ENCODE measurements at places on chromosomes 7 and 10. TPM values are rescaled to one million over a fixed set of nuclear protein-coding genes. Genes with fewer than 3 reads are reported as not detected.

GRCh38 chr10:62819141-62819920 is 3.2 kb upstream of the EGR2 start:
- no peak for DNase-seq

DNA sequence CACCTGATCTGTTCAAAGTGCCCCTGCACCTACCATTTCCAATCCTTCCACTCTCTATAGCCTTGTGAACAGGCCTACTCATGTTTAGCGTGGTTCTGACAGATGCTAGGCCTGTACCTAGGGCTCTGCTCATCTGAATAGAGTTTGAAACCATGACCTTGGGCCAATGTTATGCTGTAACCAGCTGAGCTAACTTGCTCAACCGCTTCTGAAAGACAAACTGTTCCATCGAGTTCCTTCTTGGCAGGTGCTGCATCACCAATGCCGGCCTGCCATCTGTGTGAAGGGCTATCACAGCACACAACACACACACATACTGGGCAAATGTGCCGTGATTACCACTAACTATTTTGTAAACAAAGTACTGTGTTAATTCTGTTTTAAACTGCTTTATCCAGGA is 419.0 kb upstream of the GALNT17 start:
- DNase-seq: peak; percentile 26

Gene ADGRA1
- total RNA-seq: 0.12 TPM

GRCh38 chr10:14306190-14306589 is 24.5 kb downstream of the FRMD4A start:
- no peak for DNase-seq

Gene LRIT1
- not detected for total RNA-seq

Gene WDR86
- total RNA-seq: 0.69 TPM

- DNase-seq: no peak
Measured at GRCh38 chr7:114986190-114987180, 64.6 kb downstream of the MDFIC start.

Gene TMEM60
- 8.6 TPM for total RNA-seq

Gene NKX1-2
- total RNA-seq: not detected

Gene PPP1R9A
- total RNA-seq: 32.4 TPM

GRCh38 chr10:72272689-72273409 is 875 bp upstream of the DDIT4 start:
- DNase-seq: peak; percentile 88

Gene PNLIPRP3
- total RNA-seq: not detected

DNA sequence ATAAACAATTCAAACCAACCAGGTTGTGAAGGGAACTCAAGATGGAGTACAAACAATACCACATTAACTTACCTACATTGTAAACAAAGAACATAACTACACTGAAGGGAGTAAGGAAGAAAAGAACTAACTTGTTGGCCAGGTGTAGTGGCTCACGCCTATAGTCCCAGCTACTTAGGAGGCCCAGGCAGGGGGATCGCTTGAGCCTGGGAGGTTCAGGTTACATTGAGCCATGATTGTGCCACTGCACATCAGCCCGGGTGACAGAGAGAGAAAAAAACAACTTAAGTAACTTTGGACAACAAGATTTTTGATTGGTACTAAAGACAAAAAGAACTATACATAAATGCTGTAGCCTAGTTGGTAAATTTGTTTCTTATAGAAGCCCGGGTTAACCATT is 68.8 kb downstream of the TRIL start:
- no peak for DNase-seq

Gene SPAM1
- not detected for total RNA-seq

DNA sequence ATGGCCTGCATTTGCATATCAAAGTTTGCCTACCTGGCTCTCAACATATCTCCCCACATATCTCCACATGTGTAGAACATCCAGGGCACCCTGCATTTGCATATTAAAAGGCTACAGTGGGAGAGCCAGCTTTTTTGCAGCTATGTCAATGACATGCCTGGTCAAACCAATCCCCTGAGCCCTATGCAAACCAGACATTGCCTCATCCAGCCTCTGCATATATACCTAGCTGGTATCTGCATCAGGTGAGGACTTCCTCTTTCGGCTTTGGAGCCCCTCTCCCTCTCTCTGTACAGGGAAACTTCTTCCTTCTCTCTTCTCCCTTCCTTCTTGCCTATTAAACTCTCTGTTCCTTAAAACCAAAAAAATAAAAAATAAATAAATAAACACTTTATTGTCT is 142.7 kb upstream of the STEAP4 start:
- no peak for DNase-seq

DNA sequence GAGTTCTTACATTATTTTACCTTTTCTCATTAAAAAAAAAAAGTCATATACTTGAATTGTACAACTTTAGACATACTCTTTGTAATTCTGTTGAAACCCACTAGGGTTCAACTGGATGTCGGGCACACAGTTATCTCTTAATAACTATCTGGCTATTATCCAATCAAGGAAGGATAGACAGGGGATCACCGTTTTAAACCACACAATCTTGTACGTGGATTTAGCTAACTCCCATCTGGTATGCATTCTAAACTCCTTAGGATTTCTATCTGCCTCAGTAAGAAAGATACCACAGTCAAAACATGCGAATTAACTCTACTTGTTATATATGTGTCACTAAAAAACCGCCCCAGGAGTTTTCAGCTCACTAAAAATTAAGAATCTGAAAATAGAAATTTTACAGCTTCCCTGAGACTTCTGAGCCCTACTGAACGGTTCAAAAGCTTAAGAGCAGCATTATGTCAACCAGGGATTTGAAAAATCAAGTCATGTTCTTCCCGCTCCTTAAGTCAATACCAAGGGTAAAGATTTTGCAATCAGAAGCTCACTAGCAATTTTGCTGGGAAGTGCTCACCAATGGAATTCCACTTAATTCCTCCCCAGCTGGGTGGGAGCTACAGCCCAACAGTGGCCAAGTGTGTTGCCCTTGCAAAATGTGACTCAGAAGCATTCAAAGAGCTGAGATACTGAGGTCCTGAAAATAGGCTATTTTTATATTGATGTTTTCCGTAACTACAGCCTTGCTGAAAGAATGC is 267.0 kb downstream of the FRMD4A start:
- DNase-seq: no peak

DNA sequence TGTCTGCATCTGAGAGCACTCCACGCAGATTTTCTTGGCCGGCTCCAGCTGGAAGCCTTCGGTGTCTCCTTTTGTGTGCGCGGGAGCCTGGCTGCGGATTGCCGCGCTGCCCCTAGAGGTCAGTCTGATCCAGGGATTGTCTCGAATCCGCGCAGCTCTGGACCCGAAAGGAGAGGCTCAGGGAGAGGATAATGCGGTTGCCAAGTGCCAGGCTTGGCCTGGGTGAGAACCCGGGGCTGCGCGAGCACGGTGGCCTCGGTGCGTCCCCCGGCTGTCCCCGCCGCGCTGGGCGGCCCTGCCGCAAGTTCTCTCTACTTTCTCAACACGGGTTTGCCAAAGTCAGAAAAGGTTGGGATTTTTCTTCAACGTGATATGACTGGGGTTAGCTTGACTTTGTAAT is 140.9 kb downstream of the ADCYAP1R1 start:
- DNase-seq: peak; percentile 25

DNA sequence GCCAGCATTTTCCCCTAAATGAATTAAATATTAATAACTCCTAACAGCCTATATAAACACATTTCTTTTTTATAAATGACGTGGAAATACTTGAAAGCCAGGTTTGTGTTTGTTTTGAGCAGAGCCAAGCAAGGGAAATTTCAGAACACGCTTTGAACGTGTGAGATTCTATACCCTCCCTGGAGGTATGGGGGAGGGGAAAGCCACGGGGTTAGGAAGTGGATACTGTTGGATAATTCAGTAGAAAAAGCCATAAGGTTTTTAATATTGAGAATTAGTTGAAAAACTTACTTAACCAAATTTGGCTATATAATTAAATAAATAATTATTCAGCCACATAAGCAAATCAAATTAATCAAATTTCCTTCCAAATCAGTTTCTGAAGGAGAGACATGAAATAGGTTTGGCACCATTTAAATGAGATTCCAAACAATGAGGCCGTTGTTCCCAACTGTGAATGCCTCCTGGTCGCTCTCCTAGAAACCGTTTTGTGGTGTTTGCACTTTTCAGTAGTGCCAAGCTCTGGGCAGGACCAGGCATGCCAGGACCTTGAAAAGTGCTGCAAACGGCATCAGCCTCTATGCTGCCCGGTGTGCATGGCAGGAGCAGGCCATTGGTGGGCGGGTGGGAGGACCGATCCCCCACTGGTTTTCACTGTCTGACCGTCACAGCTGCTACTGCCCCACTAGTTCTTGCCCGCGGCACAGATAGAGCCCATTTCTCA is 88.1 kb downstream of the SEPTIN14 start:
- peak; percentile 53 for DNase-seq

Gene LRRC17
- total RNA-seq: 1.5 TPM

Gene CDK1
- total RNA-seq: 0.88 TPM

Measured in pancreas (tissue), 10 donors.